ENCODE measurements at places on chromosomes 12 and 14.
A peak's percentile ranks its signal among the peaks of the same experiment; 100 is the strongest.

DNA sequence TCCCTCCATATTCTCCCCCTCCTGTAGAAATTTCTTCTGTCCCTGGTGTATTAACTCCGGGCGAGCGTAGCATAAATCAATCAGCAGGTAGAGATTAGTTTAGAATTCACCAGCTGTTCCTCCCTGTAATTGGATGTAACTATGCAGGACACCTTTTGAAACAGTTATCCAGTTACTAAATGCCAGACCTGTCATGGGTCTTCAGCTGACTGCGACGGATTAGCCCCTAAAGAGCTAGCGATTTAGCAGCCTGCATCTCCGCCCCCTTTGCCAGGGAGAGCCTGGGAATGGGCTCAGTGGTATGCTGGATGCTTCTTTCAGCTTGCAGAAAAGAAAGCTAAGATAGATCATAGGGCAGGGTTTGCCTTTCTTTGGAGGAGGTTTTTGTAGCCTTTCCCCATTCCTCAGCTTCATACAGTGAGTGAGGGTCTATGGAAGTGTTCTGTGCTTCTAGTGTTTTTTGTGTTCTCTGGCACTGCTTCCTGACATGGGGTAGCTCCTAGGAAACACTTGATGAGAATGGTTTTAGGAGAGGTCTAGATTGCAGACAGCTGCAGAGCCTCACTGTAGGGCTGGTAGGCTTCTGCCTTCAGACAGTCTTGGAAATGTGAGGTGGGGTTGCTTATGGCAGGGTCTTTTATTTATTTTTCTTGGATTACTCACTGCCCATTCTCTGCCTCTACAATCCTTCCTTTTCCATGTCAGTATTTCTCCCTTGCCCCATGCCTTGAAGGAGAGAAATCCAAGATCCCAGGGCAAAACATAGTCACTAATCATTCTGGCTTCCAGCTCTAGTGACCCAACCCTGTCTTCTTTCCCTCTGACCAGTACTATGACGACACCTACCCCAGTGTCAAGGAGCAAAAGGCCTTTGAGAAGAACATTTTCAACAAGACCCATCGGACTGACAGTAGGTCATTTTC lies 16.7 kb downstream of the COPZ1 start:
- no peak for DNase-seq

- no peak for DNase-seq
Observed at GRCh38 chr14:69505338-69506240, 21.1 kb downstream of the PLEKHD1 start.

GRCh38 chr14:74723134-74723533 lies 10.2 kb downstream of the FCF1 start:
- DNase-seq: no peak

- peak; percentile 63 for DNase-seq
Observed at GRCh38 chr12:106248312-106248845, 559 bp upstream of the CKAP4 start.

DNA sequence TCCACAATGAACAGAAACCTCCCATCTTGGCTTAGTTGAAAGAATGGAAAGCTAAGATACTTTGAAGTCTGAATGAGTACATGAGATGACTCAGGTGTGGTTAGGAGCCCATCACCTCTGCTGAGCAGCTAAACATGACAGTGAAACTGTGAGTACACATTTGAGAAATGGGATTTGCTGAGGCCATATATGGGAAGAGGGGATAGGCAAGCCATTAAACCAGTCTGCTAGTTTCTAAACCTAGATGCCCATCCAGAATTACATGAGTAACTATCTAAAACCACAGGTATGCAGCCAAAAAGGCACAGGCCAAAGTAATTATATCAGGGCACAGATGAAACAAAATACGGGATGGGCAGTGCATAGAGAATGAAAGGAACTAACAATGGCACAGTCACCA lies 41.2 kb downstream of the NKX2-1 start:
- no peak for DNase-seq
